ENCODE measurements at places on chromosomes 3 and 15.

GRCh38 chr3:95971573-95971972 is 842.8 kb upstream of the EPHA6 start:
- DNase-seq = no peak

DNA sequence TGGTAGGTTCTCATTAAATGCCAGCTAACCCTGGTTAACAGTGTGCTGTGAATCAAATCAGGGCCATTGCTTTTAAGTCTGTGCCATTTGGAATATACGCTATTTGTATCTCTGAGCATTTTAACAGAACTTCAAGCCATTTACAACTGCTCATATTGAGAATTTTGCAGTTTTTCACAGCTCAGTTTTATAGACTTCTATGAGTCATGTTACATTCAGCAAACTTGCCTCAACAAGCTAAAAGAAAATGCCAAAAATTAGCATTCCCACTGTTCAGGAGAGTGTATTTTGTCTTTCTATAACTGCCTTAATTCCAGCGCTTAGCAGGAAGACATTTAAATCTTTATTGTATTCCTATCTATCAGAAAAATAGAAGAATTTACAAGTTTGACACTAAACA is 196.4 kb downstream of the GBE1 start:
- DNase-seq = no peak

GRCh38 chr15:49060710-49061495 is 14.7 kb upstream of the SECISBP2L start:
- DNase-seq = no peak

GRCh38 chr3:58150810-58151199 is 60.0 kb downstream of the DNASE1L3 start:
- DNase-seq = no peak

DNA sequence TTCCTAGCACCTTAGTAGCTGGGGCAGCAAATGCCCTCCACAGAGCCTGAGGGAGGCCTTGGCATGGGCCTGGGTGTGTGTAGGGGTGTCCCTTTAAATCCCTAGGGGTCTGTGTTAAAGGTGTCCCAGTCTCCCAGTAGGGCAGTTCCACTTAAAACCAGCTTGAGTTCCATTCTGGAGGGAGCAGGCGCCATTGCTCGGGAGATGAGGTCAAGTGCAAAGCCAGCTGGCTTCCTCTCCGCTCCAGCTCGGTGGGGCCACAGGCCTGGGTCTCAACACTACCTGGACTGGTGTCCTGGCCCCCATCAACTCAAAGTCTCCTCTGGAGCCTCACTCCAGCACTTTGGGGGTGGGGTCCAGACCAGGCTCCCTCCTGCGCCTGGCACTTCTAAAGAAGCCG is 25.2 kb downstream of the FEM1B start:
- DNase-seq = no peak

GRCh38 chr3:106842151-106842550 is 535.1 kb upstream of the CCDC54 start:
- no peak for DNase-seq

All from NCI-H1694 (cell line).